Stimulated activated naive CD4-positive, alpha-beta T cell (primary cell): ENCODE measurements at places on chromosomes 7 and 10.

DNA sequence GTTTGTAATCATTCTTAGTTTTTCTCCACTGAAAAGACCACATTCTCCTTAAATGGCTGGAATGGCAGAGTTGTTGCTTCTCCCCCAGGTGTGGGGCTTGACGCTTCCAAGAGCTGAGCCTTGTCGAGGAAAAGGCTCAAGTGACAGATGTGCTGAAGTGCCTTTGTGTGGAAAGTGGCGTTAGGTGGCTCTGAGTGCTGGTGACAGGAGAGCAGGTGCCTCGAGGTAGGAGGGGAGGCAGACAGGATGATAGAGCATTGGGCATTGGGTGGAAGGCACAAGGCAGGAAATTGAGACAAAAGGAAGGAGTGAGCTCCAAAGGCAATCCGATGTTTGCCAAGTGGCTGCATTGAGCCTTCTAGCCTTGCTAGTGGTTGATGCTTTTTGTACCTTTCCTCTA is 6.7 kb downstream of the KIAA1217 start:
- no peak for DNase-seq

- no peak for DNase-seq
Observed at GRCh38 chr10:131022981-131023380, 288.5 kb downstream of the TCERG1L start.

GRCh38 chr7:27179503-27180430 is 5.3 kb downstream of the HOXA11 start:
- DNase-seq, result peak; percentile 23

- DNase-seq, result no peak
Observed at GRCh38 chr10:3464760-3465405, 292.3 kb upstream of the PITRM1 start.

- no peak for DNase-seq
Observed at GRCh38 chr10:11553773-11554381, 57.6 kb downstream of the USP6NL start.

DNA sequence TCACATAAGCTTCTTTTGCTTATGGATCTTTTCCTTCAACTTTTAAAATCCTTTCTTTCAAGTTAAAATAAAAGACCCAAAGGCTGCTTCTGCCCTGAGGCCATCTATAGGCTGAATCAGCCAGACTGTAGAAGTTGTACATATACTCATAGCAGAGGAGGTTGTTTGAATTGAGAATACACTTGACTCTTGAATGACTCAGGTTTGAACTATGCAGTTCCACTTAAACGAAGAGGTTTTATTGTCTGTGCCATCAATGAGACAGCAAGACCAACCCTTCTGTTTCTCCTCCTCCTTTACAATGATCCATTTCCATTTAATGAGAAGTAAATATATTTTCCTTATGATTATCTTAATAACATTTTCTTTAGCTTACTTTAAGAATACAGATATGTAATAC is 5.8 kb downstream of the ZNF365 start:
- no peak for DNase-seq

GRCh38 chr7:117997862-117998825 is 124.9 kb upstream of the CTTNBP2 start:
- no peak for DNase-seq

DNA sequence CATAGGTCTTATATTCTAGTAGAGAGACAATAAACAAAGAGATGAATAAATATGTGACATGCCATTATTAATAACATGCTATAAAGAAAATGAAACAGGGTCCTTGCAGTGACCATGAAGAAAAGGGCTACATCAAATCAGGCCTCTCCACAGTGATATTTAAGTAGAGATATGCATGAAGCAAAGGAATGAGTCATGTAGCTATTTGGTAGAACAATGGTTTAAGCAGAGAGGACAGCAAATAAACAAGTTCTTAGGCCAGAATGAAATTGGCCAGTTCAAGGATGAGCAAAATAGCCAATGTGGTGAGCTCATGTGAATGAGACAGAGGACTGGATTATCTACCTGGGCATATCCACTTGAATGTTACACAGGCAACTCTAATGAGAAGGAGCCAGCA is 172.2 kb upstream of the FERD3L start:
- no peak for DNase-seq

DNA sequence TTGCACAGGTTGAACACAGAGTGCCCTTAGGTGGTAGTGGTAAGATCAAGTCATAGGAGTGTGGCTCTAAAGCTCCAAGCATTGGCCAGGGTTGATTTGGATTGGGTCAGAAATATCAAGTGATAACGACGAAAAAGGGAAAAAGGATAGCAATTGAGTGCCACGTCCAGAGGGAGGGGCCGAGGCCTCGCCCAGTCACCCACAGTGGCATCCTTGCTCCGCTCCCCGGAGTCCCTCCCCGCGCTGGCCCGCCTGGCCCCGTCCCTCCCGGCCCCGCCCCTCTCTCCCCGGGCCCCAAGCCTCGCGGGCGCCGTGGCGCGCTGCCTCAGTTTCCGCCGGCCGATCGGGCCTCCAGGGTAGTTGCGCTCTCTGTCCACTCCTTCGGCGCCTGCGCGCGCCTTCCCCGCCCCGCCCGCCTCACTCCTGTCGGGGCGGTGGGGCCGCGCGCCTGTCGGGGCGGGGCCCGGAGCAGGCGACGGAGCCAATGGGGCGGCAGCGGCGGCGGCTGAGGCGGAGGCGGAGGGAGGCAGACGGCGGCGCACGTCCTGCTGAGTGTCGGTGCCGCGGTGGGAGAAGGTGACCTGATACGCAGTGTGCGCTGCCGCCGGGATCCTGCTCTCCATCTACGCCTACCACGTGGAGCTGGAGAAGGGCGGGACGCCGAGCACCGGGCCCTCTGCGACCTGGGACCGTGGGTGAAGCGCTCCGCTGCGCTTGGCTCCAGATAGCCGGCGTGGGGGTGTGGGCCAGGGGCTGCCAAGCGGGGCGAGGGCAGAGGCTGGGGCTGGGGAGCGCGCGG is 209.1 kb upstream of the ZNF722 start:
- peak; percentile 11 for DNase-seq

GRCh38 chr10:20041931-20042330 is 225.7 kb downstream of the PLXDC2 start:
- DNase-seq, result no peak

GRCh38 chr7:89073776-89074175 is 278.2 kb upstream of the TEX47 start:
- no peak for DNase-seq

DNA sequence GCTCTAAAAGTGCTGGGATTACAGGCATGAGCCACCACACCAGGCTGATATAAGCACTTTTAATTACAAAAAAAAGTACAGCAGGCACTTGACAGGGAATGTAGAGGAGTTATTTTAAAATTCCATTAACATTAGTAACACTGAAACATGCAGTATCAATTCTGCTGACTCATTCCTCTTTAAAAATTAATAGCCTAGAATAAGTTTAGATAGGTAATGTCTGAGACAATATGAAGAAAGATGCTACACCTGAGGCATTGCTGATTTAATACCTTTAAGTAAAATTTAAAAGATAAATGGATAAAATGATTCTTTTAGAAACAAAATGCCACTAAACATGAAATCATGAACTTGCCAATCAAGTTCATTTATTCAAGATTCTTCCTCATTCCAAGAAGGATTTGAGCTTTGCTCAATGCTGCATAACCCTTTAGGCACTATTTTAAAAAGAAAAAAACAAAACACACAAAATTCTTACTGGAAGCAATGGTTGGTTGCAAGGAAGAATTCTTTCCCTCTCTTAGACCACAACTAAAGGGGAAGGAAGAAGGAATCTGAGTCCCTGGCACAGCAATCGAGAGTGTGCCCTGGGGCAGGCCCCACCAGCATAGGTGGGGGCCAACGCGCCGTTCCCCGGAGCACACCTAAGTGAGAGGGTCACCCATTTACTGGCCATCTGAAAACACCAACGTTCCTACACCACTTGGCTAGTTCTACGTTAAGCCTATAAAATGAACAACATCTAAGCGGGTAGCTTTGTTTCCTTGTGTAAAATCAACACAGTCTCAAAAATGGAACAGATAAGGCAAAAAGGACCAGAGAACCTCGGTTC is 26.6 kb downstream of the ESYT2 start:
- no peak for DNase-seq

- peak; percentile 52 for DNase-seq
Observed at GRCh38 chr7:94509264-94509886, at the start of gene CASD1. Gene CASD1 (plus strand): TSS chr7:94509809. CDS start chr7:94510085, 276 bp downstream.

DNA sequence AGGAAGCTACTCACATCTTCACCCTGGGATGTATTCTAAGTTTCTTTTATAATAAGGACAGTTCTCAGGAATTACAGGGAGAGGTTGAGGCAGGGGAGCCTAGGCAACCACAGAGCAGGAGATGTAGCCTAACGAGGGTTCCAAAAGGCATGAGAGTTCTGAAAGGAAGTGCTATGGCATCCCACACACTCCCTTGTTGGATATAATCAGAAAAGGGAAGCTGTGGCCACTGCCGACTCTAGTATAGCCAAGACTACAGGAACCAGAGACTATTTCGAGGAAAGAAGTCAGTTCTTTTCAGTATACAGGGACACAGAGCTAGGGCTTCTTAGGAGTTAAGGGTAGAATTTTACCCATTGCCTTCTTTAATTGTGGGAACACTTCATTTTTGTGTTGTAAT is 11.0 kb downstream of the PRR15 start:
- no peak for DNase-seq

DNA sequence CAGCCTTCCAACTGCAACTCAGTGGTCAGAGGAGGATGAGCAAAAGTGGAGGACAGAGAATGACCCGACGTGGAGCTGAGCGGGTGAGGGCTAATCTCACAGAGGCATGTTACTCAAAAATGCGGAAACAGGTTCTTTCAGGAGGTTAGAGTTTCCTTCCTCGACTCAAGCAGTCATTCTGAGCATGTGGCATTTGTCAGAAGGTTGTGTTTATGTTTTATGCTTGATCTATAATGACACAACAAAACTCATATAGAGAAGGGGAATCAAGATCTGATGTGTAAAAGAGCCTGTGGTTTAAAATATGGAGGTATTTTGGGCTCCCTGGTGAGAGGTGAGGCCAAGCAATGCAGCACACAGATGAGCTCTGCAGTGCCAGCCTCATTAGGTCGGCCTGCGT is 311.4 kb downstream of the ADARB2 start:
- no peak for DNase-seq

GRCh38 chr7:78587443-78588044 is 789.0 kb downstream of the PHTF2 start:
- DNase-seq, result no peak

GRCh38 chr10:65196111-65196510 is 1674.9 kb downstream of the REEP3 start:
- no peak for DNase-seq

DNA sequence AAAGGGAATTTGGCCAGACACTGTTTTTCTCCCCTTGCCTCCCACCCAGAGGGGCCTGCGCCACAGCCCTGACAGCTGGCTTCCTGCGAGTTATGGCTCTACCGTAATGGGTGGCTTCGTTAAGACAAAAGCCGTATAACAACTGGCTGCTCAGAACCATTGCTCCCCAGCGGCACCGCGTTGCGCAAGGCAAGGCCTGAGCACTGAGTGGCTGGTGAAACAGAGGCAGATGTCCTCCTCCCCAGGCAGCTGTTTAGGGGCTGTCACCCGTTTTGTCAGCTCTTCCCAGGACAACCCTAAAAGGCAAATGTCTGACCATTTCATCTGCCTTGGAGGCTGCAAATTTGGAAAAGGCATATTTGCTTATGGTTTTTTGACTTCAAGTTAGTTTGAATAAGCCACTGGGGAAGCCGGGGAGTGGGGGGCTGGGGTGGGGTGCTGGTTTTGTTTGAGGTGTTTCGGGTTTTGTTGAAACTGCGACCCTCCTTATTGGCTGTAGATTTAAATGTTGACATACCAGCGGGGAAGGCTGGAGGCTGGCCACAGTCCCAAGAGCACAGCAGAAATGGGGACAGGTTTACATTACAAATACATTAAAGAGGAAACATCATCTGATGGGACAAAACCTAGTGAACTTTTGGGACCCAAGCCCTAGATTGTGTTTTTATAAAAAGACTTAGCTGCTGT is 681 bp upstream of the SPOCK2 start:
- DNase-seq, result no peak

GRCh38 chr10:27399871-27400270 is 104.2 kb upstream of the RAB18 start:
- no peak for DNase-seq

- no peak for DNase-seq
Observed at GRCh38 chr10:127349737-127350136, 153.3 kb upstream of the INSYN2A start.

DNA sequence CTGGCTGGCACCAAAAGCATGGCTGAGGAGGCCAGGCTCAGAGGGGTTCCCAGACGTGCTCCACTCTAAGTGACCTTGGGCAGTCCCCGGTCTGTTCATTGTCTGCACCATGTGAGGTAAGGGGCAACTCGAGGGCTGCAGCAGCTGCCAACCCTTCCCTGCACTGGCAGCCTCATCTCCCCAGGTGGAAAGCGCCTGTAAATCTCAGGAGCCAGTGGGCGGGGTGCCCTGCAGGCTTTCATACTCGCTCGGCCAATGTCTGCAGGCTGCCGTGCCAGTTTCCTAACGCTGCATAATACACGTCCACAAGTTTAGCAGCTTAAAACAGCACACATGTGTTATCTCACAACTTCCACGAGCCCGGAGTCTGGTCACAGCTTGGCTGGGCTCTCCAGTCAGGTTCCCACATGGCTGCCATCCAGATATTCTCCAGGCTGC is 12.6 kb upstream of the GDF10 start:
- DNase-seq, result no peak

GRCh38 chr7:152006336-152006735 is 19.1 kb upstream of the GALNT11 start:
- no peak for DNase-seq

- DNase-seq, result no peak
Observed at GRCh38 chr10:22034333-22034732, 30.8 kb upstream of the DNAJC1 start.

DNA sequence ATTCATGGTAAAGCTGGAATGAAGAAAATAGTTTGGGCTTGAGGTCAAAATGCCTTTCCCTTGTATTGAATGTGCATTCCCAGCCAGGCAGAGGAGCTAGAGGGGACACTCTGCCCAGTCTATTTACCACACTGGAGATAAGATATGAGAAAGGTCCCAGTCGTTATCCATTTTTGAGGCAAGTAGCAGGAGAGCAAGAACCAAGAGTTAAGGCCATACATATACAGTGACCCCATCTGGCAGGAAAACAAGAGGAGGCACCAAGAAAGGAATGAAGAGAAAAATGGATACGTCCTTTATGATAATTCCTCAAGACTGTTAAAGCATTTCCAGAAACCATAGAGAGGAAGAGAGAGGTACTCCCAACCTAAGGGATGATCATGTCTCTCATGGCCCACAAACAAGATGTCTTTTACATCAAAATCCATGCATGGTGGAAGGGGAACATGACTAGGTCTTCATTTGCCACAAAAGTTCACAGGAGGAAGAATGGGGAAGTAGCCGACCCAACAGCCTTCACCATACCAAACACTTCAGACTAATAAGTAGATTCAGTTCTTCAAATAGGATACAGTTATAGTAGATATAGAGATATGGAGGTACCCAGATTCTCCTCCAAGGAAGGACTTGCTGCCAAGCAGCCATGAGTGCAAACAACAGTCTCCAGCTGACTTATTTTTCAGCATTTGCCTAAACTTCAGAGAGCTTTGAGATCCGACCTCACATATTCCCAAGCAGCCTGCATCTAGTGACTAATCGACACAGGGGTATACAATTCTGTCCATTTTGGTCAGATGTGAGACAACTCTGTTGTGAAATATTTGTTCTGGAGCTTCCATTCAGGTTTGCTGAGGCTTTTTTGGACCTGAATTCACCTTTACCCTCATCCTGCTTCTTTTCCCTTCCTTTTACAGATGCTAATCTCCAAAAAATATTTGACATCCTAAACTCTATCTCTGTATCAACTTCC is 61.1 kb upstream of the CCDC71L start:
- DNase-seq, result no peak
